ENCODE measurements at places on chromosomes 11 and 22.

DNA sequence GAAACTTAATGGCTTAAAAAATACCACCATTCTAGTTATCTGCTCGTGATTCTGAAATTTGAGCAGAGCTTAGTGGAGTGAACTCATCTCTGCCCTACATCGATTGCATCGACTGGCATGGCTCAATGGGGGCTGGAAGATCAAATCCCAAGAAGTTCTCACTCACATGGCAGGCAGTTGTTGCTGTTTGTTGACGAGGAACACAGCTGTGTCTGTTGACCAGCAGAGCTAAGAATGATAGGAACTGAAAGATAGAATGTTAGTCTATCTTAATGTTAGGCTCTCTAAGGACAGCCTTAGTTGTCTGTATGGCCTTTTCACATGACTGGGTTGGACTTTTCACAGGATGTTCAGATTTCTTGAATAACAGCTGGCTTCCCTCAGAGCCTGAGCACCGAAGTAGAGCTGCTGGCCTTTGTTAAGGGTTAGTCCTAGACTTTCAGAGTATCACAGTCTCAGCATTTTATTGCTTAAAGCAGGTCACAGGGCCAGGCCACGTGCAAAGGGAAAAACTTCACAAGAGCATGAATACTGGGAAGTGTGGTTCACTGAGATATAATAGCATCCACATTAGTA, 31.6 kb upstream of the IZUMO1R start:
- no peak for DNase-seq

DNA sequence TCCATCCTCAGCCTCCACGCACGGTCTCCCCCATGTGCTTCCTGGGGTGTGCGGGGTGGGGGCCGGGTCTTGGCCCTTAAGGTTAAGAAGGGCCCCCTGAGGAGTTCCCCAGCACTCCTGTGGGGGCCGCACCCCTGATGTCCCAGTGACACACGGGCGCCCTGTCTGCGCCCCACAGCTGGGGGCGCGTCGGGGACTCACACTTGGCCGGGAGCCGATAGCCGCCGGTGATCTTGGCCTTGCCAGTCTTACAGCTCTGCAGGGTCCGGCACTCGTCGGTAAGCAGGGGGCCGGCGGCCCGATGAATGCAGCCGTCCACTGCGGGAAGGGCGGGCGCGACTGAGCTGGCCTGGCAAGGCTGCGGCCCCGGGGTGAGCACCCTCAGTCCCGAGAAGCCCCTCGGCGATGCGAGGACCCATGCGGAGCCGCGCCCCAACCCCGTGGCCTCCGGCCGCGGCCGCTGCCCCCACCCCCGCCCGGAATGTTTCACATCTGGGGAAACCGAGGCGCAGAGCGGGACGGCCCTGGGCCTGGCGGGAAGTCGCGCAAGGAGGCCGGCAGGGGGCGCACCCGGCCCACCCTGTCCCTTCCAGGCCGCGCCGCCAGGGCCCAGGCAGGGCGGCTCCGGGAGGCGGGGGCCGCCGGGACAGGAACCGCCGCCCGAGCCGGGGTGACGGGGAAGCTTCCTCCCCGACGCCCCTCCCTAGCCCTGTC, 13.9 kb downstream of the OTUB1 start:
- DNase-seq: peak; percentile 74

DNA sequence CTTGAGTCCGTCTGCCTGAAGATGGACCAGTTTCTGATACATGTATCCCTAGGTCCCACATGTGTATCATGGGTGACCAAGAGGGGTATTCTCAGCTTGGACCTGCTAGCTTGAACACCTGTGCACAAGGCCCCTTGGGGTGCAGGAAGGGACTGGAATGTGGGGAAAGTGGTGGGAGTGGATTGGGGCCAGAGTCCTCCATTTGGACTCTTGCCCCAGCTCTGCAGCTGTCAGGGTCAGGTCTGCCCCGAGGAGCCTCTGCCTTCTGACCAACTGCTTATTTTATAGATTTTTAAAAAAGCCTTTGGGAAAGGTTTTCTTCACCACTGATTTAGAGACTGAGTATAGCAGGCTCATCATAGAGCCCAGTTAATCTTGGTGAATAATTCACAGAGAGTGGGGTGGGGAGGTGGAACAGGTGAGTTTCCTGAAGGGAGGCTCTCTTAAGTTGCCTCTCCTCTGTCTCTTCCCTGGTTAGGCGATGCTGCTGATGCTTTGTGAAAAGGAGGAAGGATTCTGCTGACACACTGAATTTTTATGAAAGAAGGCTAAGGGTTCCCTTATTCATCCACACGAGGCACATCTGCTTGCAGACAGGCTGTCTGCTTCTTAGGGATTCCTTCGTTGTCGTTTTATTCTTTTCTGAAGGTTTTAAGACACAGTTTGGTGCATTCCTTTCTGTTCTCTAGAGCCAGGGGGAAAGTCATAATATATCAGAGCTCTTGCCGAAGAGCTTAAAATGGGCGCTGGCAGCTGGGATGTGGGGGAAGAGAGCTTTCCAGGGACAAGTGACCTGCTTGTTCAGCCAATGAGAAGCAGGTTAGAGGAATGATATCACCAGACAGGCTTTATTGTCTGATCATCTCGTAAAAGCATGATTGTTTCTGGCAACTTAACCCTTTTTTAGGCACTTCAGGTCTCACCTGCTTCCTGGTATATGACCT, 19.9 kb downstream of the TRIM44 start:
- peak; percentile 7 for DNase-seq

DNA sequence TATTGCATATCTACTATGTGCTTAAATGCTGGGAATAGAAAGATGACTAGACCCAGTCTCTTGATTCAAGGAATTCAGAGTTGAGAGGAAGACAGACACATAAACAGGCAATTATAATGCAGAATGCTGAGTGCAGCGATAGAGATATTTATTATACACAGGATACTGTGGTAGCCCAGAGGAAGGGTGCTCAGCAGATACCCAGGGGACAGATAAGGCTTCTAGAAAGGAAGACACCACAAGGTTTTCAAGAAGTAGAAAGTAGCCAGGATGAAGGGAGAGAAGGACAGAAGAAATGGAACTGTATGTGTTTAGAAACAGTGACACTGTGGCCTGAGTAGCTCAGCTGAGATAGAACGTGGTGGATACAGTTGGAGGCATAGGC, 79.4 kb upstream of the NNMT start:
- no peak for DNase-seq

- DNase-seq: no peak
Measured at GRCh38 chr11:93526346-93526633, 16.9 kb downstream of the SMCO4 start.

GRCh38 chr11:82845356-82846353, 54.6 kb downstream of the PRCP start:
- no peak for DNase-seq

- DNase-seq: peak; percentile 86
Measured at GRCh38 chr11:2898366-2899079, 12.9 kb upstream of the CDKN1C start.

DNA sequence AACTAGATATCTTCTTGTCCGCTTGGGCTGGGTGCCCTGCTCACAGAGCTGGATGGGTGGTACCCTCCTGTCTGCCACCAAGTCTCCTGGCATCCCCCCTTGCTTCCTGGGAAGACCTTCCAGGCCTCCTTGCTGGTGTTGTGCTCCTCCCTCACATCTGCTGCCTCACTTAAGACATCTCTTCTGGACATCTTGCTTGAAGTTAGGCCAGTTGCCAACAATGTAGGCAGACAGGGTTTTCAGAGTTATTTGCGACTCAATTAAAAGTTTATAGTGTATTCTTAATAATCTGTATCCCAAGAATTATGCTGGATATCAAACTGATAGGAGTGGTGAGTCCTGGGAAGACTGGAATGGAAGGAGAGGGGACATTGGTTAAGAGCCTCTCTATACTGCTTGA, 64.0 kb upstream of the TNRC6B start:
- DNase-seq: no peak

GRCh38 chr22:24391836-24392217, 35.6 kb upstream of the ADORA2A start:
- peak; percentile 71 for DNase-seq

DNA sequence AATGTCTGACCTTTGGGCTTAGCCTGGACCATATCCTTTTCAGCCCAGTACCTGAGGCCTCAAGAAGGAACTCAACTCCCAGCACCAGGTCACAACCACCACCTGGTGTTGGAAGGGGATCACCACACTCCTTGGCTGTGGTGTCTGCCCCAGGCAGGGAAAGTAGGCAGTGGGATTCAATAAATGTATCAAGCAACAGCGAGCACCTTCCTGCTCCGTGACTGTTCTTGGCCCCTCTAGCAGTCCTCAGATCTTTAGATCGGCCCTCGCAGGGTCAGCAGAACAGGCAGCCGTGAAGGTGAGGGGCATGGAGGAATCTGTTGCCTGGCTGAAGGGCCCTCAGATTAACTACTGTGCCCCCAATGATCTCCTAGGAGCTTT, 15.9 kb downstream of the ARFGAP2 start:
- no peak for DNase-seq

DNA sequence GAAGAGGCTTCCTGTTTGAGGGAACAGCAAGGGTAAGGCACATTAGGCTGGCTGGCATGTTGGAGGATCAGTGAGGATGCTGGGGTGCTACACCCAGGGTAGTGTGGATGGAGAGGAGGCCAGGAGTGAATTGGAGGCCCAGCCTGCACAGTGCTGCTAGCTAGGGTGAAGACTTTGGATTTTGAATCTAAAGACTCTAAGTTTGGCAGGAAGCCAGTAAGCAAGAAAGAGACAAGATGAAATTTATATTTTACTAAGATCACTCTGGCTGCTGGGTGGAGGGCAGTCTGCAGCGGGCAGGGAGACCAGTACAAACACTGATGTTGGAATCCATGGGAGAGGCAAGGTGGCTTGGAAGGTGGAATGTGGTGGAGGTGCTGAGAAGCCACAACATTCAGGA, 43.6 kb downstream of the TSPAN18 start:
- DNase-seq: no peak

DNA sequence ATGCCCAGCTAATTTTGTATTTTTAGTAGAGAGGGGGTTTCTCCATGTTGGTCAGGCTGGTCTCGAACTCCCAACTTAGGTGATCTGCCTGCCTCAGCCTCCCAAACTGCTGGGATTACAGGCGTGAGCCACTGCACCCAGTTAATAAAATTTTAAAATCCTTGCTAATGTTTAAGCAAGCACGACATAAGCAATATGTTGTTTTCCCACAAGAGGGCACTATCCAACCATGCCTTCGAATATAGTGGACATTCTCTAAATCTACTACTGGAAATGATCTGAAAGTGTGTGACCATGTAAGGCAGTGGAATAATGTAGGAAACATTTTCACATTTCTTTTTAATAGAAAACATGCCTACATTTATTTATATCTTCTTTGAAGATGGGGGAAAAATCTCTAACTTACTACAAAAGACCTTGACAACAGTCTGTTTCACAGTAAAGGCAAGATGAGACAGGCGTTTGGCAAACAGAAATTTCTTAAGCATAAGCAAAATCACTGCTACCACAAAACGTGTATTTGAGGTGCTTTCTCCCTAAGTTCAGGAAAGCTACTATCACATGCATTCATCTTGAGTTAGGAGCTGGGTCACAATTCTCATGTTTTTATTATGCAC, 38.2 kb downstream of the PITPNB start:
- DNase-seq: peak; percentile 79

GRCh38 chr11:62965574-62965973, 19.2 kb downstream of the SLC22A6 start:
- DNase-seq: no peak

DNA sequence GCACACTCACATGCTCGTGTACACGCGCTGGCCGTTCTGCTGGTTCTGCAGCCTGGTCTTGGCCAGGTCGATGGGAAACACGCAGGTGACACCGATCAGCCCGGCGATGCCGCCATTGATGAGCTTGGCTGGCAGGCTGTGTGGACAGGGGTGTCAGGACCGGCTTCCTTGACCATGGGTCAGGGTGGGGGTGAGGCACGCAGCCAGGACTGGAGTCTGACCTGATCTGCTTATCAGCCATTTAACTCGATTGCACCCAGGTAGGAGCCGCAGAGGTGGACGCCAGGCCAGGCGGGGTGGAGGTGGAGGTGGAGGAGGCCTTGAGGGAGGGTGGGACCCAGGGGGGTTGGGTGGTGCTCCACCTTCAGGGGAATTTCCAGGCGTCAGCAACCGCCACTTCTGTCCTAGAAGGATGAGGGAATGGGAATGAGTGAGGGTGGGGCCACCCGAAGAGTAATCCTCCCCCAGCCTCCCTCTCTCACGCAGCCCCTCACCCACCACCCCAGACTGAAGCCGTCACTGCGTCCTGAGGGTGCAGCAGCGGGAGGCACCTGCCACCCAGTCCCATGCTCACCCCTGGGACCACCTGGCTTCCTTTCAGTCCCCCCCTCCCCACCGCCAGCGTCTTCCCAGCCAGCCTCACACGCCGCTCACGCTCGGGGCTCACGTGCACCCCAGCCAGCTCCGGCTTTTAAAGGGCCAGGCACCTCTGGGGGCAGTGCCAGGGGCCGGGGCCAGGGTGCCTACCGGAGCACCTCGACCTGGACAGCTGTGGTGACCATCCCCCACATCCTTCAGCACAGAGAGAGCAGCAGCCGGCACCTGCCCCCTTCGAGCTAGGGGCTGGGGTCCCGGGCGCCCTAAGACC, 3.1 kb downstream of the SLC25A22 start:
- DNase-seq: no peak

DNA sequence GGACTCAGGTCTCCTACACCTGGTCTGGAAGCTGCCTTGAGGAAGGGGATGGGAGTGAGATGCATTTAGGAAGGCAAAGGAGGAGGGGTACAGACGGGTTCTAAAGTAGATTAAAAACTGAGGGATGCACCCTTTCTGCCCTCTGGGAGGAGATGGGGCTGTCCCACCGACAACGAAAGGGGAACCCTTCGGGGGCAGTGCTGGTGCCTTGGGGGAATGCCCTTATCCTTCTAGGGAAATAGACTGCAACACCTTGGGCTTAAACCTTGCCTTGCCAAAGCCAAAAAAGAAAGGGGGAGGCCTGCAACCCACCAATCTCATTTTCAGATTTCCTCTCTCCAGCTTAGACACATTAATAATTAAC, 89.8 kb downstream of the PLEKHA7 start:
- DNase-seq: no peak

GRCh38 chr22:37599153-37599552, 9.5 kb upstream of the GGA1 start:
- no peak for DNase-seq

DNA sequence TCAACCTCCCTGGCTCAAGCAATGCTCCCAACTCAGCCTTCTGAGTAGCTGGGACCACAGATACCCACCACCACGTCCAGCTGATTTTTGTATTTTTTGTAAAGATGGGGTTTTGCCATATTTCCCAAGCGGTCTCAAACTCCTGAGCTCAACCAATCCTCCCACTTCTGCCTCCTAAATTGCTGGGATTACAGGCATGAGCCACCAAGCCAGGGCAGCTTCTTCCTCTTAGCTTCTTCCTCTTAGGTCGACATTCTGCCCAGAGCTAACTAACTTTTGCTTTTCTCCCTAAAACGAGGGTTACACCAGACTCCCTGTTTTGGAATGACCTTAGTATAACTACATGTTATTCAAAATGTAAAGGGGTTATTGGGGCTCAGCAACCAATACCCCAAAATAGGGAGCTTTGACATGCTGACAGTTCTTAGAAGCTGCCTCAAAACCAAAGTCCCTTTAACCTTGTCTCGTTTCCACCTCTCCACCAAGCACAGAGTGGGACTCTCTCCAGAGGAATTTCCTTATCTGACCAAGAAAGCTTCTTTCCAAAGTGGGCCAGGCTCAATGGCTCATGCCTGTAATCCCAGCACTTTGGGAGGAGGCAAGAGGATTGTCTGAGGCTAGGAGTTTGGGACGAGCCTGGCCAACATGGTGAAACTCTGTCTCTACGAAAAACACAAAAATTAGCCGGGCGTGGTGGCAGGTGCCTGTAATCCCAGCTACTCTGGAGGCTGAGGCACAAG, 7.0 kb downstream of the HPS5 start:
- DNase-seq: no peak

GRCh38 chr11:78044706-78045105, 19.0 kb upstream of the THRSP start:
- DNase-seq: no peak

GRCh38 chr11:128391811-128392210, 195.5 kb downstream of the ETS1 start:
- DNase-seq: no peak
